Right forelimb (tissue), 1 donor: ENCODE measurements at places on chromosomes 2 and 18.

GRCh38 chr2:113132414-113133021 lies 5.1 kb downstream of the IL1RN start:
- DNase-seq, result no peak

- no peak for DNase-seq
Measured at GRCh38 chr2:182763311-182763912, 47.4 kb downstream of the DNAJC10 start.

- DNase-seq, result no peak
Measured at GRCh38 chr2:161241894-161242293, 66.3 kb upstream of the PSMD14 start.

GRCh38 chr2:73004889-73005596 lies 66.5 kb downstream of the SFXN5 start:
- DNase-seq, result no peak

- DNase-seq, result no peak
Measured at GRCh38 chr2:113770929-113771328, 14.5 kb upstream of the SLC35F5 start.

- no peak for DNase-seq
Measured at GRCh38 chr2:33607251-33607721, 8.2 kb upstream of the FAM98A start.

GRCh38 chr18:34222307-34223163 lies 2.2 kb downstream of the NOL4 start:
- DNase-seq, result peak; percentile 58

- no peak for DNase-seq
Measured at GRCh38 chr18:57579934-57580333, 6.6 kb downstream of the FECH start.

- DNase-seq, result no peak
Measured at GRCh38 chr2:121748202-121748601, 7.2 kb upstream of the TSN start.

GRCh38 chr18:58227361-58227930 lies 183.4 kb downstream of the NEDD4L start:
- DNase-seq, result no peak

DNA sequence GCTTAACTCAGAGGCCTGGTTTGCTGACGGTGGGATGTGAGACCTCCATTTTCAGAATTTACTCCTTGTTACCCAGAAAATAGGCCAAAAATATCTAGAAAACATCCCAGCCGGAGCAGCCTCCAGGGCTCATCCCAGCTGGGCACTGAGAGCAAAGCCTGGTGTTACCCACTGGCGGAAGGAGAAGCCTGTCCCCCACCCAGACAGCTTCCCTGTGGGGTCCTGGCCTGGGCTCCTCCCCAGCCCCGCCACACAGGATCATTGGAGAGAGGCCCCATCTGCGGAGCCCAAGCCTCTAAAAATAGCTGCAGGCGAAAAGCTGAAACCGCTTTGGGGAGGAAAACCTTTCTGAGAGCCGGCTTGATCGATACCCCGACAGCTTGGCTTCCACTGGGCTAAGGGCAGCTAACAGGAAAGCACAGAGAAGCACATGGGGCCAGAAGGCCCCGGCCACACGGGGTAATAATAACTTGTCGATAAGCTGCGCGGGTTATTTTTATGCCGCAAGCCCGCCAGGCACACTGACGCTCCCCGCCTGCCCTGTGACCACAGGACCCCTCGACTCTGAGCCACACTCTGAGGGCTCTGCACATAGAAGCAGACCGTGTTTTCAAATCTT lies 26.9 kb upstream of the FAHD2A start:
- no peak for DNase-seq

DNA sequence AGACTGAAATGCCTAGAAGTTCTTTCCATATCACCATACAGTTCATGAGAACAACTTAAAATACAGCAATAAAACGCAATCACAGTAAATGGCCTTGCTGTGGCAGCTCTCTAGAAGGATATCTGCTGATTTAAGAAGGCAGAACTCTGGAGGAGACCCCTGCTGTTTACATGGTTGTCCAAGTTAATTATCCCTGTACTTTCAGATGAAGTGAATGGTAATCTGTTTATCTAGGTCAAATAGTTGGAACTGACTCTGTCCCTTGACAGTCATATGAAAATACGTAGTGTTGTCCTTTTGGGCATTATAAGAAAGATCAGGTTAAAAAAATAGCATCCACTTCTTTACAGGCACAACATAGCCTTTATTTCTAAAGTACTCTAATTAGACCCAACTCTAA lies 115.6 kb downstream of the COLEC12 start:
- DNase-seq, result no peak

GRCh38 chr2:129777146-129777545 lies 202.3 kb upstream of the RAB6C start:
- peak; percentile 39 for DNase-seq

GRCh38 chr2:17540813-17541530 lies 476 bp downstream of the VSNL1 start:
- DNase-seq, result no peak

GRCh38 chr18:11884396-11885030 lies 23.6 kb downstream of the MPPE1 start:
- DNase-seq, result no peak

DNA sequence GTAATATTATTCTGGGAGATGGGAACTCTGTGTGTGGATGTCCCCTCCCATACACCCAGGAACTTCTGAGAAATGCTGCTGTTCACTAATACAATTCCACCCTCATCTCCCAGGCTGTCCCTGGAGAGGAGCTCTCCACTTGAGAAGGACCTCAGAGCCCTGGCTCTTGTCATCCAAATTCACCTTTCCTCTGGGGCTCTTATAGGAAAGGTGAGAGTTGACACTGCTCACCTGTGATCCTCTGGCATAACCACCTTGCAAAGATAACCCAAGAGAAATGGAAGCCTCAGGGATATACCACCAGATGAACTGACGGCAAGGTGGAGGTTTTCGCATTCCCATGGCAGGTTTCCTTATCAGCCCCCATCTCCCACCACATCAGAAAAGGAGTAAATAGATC lies 52.0 kb downstream of the IL1RL2 start:
- DNase-seq, result no peak

- DNase-seq, result no peak
Measured at GRCh38 chr18:74252039-74252395, 39.7 kb downstream of the CYB5A start.

DNA sequence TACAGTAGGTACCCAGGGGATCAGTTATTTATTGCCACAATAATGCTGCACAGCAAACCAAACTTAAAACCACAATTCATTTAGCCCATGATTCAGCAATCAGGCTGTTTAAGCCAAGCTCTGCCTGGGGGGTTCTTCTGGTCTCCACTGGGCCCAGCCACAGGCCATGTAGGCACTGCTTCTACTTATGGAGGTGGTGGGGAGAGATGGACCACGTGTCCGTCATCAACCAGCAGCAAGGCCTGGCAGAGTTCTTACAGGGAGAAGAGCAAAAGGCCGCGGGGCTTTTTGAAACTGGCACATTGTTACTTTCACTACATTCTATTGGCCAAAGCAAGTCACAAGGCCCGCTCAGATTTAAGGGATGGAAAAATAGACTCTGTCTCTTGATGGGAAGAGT lies 76.3 kb upstream of the DAPL1 start:
- no peak for DNase-seq

- no peak for DNase-seq
Measured at GRCh38 chr2:184119989-184120800, 478.1 kb upstream of the ZNF804A start.

DNA sequence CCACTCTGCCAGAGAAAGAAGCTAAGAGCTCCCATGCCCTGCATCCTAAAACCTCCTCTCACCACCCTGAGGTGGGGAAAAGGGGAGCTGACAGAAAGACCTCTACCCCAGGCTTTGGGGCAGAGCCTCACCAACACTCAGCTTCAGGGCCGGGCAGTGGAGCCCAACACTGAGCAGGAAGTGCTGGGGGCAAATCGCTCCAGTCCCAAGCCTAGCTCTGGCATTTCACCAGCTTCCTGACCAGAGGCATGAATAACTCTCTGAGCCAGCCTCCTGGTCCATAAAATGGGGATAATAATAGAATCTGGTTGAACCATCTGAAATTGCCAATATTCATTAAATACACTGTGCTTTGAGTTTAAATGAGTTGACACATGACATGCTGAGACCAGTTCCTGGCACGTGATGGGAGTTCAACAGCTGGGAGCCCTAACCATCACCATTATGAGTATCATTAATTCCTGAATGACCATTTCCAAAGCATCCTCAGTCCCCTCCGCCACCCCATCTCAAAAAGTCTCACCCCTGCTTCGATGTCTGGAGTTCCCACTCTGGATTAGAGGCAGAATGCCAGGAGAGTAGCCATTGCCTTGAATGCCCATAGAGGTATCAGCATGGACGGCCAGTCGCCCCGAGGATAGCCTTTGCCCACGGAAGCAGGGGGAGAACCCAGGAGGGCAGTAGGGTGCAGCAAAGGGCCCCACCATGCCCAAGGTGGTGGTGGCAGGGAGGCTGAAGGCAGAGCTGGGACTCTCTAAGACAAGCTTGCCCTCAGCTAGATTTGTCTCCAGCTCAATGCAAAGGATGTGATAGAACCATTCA lies 153.4 kb downstream of the TNS1 start:
- DNase-seq, result no peak

DNA sequence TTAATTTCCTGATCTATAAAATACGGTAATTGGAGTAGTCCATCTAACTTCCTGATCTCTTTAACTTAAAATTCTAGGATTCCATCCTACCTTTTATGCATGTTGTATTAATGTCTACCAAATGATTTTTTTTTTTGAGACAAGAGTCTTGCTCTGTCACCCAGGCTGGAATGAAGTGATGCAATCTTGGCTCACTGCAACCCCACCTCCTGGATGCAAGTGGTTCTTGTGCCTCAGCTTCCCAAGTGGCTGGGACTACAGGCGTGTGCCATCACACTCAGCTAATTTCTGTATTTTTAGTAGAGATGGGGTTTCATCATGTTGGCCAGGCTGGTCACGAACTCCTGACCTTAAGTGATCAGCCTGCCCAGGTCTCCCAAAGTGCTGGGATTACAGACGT lies 47.8 kb downstream of the CFAP36 start:
- no peak for DNase-seq

DNA sequence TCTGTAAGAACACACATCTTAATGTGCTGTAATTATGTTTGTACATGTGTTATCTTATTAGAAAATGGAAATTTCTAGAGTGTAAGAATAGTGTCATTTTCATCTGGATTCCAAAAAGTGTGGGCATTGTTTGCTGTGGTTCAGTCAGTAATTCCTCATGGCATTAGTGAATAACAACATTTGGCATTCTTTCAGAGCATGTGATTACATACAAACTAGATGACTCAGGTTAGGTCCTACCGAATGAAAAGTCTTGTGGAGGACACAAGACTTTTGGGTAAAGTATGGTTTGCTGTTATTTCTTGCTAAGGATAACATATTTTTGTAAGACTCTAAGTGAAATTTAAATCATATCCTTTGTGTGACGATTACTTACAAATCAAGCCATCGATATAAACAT lies 593.1 kb upstream of the NRXN1 start:
- no peak for DNase-seq

- DNase-seq, result no peak
Measured at GRCh38 chr2:66443979-66444861, 9.3 kb downstream of the MEIS1 start.

- DNase-seq, result peak; percentile 27
Measured at GRCh38 chr2:72154386-72154975, 6.8 kb upstream of the CYP26B1 start.

DNA sequence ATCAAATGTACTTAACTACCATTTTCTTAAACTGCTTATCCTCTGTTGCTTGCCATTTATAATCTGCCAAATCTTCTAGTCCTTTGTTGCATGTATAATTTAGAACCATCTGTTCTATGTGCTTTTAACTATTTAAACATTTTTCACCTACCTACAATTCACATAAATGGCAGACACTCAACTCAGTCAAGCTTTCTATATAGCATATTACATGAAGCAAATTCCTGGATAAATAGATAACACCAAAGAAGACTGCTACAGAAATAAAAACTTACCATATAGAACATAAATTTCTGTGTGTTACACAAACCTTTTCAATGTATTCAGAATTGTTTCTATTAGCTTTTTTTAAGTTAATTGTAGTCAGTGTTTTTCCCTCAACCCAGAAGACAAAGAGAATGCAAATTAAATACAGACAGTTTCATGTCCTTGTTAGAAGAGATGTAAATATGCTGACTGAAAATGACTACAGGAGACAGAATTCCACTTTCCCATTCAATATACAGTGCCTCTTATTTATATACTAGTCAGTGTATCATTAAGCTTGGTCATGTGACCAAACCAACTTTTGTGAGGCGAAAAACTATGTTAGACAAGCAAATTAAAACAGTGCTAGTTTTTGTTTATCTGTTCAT lies 2.6 kb downstream of the BAZ2B start:
- DNase-seq, result no peak

DNA sequence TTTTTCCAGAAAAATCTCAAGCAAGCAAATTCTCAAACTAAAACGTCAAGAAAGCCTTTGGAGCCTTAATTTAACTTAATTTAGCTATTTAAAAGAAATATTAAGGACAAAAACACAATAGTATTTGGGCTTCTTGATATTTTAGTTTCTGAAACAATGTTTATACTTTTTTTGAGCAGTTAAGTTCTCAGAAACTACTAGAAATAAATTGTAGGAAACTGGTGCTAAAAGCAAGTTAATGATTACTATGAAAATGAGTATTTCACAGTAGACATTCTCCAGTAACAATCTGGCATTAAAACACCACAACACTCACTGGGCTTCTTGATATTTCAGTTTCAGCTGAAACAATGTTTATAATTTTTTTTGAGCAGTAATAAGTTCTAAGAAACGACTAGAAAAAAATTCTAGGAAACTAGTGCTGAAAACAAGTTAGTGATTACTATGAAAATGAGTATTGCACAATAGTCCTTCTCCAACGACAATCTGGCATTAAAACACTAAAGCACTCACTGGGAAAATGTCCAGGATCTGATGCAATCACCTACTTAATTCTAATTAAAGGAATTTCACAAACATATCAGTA lies 45.1 kb downstream of the TRAK2 start:
- DNase-seq, result no peak

- no peak for DNase-seq
Measured at GRCh38 chr2:115733190-115733775, 1290.8 kb downstream of the DPP10 start.

- no peak for DNase-seq
Measured at GRCh38 chr18:55777666-55778304, 189.8 kb upstream of the TCF4 start.

DNA sequence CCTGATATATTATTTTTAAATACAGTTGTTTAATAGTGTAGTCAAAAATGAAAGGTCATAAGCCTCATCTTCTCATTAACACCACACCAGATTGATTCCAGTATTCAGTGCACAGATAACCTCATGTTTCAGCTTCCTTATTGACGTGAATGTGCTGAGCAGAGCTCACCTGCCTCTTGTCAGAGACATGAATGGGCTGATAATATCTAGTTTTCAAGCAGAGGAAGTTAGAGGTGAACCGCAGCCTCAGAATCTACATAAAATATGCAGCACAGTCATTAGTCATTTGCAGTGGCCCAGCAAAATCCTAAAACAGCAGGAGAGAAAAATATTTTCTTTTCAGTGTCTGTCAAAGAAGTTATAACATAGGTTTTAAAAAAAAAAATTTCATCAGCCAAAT lies 216.2 kb downstream of the GBX2 start:
- DNase-seq, result no peak

DNA sequence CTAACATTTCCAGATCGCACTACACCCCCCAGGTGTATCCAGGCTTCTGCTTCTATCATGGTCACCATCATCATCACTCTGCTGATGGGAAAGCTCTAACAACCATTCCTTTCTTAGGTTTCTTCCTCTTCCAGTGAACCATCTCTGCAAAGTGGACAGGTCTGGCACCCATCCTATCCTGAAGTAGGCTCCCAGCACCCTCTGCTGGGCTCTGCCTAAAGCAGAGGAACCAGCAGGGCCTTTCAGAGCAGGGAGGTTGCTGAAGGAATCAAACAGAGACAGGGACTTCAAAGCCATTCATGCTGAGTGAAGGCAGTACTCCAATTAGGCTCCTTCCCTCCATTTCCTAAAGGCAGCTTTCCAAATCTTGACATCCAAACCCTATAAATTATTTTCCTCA lies 27.2 kb upstream of the SATB2 start:
- DNase-seq, result no peak
